ENCODE measurements at places on chromosomes 5 and 9.

DNA sequence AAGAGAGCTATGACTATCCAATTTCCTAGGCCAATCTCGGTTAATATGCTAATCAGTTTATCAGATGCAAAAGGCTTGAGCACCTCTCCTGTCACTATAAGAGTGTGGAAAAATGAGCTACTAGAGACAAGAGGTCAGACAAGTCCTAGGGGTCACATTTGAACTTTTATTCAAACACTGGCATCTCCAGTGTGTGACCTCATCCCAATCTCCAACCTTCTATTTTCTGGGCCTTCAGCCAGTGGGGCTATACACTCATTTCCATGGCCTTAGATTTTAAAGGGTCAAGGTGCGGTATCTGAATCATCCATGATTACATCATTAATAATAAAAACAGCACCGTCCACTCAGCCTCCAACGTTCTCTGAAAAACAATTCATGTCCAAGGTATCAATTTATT is 139.6 kb upstream of the LRRTM2 start:
- DNase-seq = peak; percentile 88

- DNase-seq = no peak
These were observed 468.5 kb downstream of the TMEM232 start for GRCh38 chr5:110257971-110258370.

DNA sequence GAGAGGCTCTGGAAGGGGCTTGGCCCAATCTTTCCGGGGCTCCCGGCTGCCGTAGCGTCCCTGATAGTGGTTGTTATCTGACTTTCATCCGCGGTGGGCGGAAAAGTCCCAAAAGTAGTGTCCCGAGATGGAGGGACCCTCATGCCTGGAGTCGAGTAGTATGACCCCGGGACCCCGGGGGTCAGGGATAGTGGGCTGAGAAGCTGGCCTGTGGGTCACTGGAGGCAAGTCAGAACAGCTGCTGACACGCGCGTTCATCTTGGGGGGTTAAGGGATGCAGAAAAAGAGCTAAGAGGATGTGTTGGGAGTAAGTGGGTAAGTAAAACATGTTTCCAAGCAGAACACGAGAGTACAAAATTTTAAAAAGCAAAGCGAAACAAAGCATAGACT is 123.4 kb downstream of the TMEM161B start:
- DNase-seq = peak; percentile 2

DNA sequence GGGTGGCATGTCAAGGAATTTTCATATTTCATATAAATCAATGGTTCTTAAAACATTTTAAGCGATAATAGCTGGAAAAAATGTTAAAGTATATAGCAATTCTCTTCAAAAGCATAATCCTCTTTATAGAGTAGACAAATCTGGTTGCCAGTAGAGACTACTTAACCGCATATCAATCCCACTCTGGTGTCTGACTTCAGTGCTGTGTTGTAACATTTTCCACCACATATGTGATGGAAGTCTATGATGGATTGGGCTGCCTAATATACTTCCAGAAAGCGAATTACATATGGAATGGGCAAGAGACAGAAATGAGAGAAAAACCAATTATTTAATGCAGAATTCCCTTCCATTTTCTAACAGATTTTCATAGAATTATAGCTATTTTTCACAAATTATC is 54.3 kb downstream of the FBN2 start:
- no peak for DNase-seq

- no peak for DNase-seq
These were observed 2.0 kb downstream of the MZB1 start for GRCh38 chr5:139387611-139388197.

DNA sequence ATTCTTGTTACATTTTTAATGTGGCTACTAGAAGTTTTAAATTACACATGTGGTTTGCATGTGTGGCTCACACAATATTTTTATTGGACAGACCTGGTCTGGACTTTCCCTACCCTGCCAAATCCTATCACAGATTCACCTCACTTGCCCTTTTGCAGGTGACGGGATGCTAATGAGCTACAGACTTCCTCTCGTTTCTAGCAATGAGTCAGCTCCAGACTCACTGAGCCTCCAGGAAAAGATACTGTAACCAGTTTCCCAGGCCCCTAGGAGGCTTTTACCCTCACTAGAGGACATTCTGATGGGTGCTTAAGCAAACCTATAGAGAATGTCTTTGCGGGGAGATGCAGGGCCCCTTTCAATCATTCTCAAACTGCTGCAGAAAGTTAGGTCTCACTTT is 135.4 kb downstream of the WDR41 start:
- peak; percentile 47 for DNase-seq

- DNase-seq = no peak
These were observed 97.3 kb upstream of the DMRT1 start for GRCh38 chr9:744046-744712.

DNA sequence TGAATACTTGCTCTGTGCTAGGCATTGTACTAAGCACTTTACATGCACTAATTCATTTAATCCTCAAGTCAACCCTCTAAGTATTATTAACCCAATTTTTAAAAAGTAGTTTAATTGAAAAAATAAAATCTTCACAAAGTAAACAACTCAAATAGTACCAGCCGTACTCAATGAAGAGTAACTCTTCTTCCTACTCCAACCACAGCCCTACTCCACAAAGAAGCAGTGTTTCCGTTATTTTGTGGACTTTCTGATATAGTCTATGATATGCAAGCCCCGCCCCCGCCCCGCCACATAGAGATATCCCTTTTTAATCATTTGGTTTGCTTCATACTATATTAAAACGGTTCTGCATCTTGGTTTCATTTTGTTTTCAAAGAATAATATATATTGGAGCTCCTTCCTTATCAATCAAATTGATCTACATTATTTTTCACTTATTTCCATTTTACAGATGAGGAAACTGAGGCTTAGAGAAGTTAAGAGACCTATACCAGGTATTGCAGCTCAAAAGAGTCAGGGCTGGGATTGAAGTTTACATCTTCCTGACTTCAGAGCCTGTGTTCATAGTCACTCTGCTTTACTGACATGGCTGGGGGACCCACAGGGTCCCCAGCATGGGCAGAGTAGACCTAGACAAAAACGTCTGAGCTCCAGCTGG is 78.6 kb downstream of the PCDH1 start:
- DNase-seq = no peak

- no peak for DNase-seq
These were observed 43.9 kb upstream of the SAP30L start for GRCh38 chr5:154401931-154402330.

- DNase-seq = no peak
These were observed 37.2 kb downstream of the DDX31 start for GRCh38 chr9:132632413-132633129.

- DNase-seq = no peak
These were observed 88.3 kb upstream of the MSX2 start for GRCh38 chr5:174636094-174636493.

- DNase-seq = no peak
These were observed 22.4 kb downstream of the CXXC5 start for GRCh38 chr5:139670369-139671095.

GRCh38 chr5:95620870-95621838 is 1.3 kb downstream of the GPR150 start:
- no peak for DNase-seq

- DNase-seq = no peak
These were observed 78.1 kb upstream of the PITX1 start for GRCh38 chr5:135112008-135112725.

- peak; percentile 77 for DNase-seq
These were observed 2.8 kb upstream of the CDK7 start for GRCh38 chr5:69231851-69232250.

GRCh38 chr5:103929338-103930013 is 366.9 kb upstream of the NUDT12 start:
- DNase-seq = no peak

DNA sequence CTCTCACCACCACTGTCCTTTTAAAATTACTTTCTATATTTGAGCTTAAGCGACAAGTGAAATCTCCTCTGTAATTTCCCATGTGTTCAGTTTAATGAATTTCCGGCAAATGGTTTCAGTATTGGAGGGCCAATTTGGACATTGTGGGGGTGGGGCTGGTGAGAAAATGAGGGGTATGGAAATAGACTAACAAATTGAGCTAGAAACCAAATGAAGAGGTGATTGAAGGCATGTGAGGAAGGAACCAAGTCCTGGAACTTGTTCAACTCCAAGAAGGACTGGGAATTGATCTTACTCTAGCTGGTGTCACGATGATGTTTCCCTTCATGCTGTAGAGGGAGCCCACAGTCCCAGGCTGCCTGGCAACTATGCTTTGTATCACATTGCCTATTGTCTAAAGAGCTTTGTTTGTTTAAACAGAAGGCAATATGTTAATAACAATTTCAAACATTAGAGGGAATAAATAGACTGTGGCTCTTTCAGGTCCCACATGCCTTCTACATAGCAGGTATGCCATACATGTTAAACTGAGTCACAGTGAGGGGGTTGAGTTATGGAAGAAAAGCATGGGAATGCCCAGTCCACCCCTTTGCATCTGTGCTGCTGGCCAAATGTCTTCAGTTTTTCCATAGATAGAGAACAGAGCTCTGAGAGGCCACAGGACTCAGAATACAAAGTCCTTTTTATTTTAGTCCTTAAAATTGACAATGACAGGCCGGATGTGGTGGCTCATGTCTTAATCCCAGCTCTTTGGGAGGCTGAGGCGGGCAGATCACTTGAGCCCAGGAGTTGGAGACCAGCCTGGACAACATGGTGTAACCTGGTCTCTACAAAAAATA is 25.0 kb upstream of the MATR3 start:
- DNase-seq = no peak

GRCh38 chr5:67176936-67177335 is 19.7 kb downstream of the CD180 start:
- DNase-seq = no peak

DNA sequence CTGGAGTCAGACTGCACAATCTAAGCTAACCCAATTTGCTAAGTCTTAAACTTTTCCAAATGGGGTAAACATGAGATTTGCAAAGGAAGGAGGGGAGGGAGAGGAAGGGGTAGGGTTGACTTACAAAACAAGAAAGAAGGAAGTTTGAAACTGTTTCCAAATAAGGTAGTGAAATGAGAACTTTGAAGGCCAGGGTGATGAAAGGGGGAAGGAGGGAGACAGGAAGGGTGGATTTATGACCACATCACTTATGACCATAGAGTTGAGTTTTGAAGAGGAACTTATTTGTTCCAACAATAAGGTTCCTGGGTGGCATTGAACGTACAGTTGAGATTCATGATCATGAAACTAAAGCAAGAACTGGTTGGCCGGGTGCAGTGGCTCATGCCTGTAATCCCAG is 72.5 kb upstream of the DAPK1 start:
- DNase-seq = no peak

- no peak for DNase-seq
These were observed 56.3 kb downstream of the INSYN2B start for GRCh38 chr5:169923988-169924387.
